GM12864 (cell line): ENCODE measurements at places on chromosomes 4 and X.

GRCh38 chr4:56164907-56165306 is 216.2 kb downstream of the CEP135 start:
- DNase-seq, result no peak

- DNase-seq, result no peak
Observed at GRCh38 chr4:3338976-3339531, 46.2 kb downstream of the RGS12 start.

- DNase-seq, result no peak
Observed at GRCh38 chr4:182904211-182904761, 12.9 kb downstream of the DCTD start.

DNA sequence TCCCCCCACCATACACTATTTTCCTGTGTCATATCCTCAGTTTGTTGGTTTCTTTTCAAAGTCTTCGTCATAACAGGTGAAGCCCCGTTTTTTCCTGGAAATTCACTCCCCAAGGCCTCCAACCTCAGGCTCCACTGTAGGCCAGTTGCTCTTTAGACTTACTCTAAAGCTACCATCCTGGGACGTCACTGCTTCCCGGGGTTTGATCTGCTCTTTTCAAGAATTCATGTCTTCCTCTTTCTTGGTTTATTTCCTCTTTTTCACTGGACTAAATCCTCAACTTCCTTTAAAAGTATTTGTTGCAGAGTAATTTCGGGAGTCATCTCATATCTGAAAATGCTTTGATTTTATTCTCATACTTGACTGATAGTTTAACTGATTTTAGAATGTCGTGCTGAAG is 6.5 kb upstream of the SERTM2 start:
- DNase-seq, result no peak

- no peak for DNase-seq
Observed at GRCh38 chr4:173910891-173911290, 372.6 kb downstream of the FBXO8 start.

- DNase-seq, result no peak
Observed at GRCh38 chrX:1386338-1387127, 5.4 kb downstream of the SLC25A6 start.

GRCh38 chr4:77286906-77287305 is 129.9 kb downstream of the CCNG2 start:
- no peak for DNase-seq

DNA sequence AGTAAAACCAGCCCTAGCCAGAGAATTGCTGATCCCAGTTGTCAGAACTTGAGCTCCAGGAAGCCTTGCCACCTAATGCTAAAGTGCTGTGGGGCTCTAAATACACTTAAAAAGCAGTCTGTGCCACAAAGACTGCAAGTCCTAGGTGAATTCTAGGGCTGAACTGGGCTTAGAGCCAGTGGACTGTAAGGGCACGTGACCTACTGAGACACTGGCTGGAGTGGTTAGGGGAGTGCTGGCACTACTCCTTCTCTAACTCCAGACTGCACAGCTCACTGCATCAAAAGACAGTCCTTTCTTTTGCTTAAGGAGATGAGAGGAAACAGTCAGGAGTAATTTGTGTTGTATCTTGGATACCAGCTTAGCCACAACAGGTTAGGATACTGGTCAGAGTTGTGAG is 1240.2 kb downstream of the FAM133A start:
- no peak for DNase-seq

DNA sequence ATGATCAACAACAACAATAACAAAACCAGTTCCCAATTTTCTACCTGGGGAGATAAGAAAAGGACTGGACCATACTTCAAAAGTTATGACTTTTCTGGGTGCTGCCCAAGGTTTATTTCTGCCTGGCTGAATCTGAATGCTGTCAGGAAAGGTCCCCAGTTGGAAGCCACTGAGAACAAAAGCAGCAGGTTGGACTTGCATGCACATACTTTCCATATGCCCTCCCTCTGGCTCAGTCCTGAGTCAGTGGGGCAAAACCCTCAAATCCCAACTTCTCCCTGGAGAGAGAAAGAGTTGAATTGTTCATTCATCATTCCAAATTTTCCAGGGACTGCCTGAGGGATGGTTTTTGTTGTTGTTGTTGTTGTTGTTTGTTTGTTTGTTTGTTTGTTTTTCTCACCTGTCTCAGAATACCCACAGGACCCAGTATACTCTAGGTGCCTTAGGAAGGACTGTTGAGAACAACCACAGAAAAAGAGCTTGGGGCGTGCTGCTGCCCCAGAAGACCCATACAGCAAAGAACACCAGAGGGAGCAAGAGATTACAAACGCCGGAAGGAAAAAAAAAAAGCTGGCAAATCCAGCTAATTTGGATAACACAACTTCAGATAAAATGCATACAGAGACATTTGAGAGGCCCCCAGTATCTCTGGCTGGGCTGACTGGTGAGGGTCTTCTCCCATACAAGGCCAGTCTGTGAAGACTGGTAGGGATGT is 138.9 kb upstream of the INPP4B start:
- no peak for DNase-seq

GRCh38 chr4:59127743-59128142 is 2017.6 kb upstream of the IGFBP7 start:
- DNase-seq, result no peak

GRCh38 chr4:104591510-104591911 is 96.8 kb upstream of the CXXC4 start:
- no peak for DNase-seq
